ENCODE measurements at places on chromosomes 7 and 10. TPM values are rescaled to one million over a fixed set of nuclear protein-coding genes. Genes with fewer than 3 reads are reported as not detected.

AKR1D1 gene
- not detected for total RNA-seq

DNA sequence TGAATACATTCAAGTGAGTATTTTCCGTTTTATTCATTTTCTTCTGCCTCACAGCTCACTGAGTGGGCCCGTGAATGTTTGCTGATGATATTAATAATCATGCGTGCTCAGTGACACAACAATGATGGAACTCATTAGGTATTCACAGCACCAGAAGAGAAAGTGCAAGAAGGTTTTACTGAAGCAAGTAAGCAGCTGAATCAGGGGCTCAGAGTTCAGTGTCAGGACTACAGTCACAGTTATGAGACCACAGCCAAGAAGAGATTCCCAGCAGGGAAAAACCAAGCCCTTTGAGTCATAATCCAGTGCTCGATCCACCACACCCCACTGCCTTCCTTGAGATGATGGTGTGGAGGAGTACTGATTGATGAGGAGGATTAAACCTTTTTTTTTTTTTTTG lies 247.4 kb downstream of the KIAA1217 start:
- DNase-seq: no peak

GRCh38 chr7:101795461-101795860 lies 22.0 kb upstream of the CUX1 start:
- DNase-seq: no peak

- peak; percentile 66 for DNase-seq
Observed at GRCh38 chr10:97726636-97727178, 10.2 kb upstream of the ZFYVE27 start.

FAM170B gene
- not detected for total RNA-seq

DNA sequence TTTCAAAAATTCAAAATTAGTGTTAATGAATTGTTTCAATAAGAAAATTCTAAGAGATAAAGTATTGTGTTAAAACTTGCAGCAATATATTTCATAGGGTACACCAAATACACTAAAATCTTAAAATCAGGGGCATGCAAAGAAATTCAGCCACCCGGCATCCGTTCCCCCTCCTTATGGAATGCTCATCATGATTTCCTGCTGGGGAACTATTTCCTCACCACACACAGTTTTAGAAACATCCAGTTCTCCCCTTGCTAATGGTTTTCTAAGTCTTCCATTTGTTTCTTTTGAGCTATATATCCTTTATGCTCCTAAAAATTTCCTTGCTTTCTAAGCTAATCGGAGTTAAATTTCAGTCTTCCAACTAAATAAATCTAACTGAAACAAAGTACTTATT lies 60.7 kb downstream of the CHCHD3 start:
- DNase-seq: no peak

FAM25A gene
- total RNA-seq: not detected

Data from transverse colon (tissue), 4 donors.